ENCODE measurements at places on chromosomes 1 and 21.
A peak's percentile ranks its signal among the peaks of the same experiment; 100 is the strongest.

- DNase-seq, result no peak
These were observed 48.9 kb downstream of the KIAA1614 start for GRCh38 chr1:180961622-180962021.

DNA sequence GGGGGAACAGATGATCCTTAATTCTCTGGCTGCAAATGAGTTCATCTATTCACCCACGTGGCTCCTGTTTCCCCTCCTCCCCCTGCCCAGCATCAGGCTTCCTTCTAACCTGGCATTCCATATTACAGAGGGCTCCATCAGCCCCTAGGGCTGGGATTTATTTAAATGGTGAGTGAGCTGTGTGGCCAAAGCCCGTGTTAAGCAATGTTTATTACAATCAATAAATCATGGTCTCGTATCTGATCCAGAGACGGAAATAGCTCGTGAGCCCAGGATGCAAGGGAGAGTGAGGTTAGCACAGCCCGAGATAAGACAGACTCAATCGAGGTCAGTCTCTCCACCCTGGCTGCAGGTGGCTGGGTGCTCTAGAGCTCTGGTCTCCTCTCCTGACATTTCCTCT is 43.1 kb upstream of the IGSF21 start:
- DNase-seq, result no peak

DNA sequence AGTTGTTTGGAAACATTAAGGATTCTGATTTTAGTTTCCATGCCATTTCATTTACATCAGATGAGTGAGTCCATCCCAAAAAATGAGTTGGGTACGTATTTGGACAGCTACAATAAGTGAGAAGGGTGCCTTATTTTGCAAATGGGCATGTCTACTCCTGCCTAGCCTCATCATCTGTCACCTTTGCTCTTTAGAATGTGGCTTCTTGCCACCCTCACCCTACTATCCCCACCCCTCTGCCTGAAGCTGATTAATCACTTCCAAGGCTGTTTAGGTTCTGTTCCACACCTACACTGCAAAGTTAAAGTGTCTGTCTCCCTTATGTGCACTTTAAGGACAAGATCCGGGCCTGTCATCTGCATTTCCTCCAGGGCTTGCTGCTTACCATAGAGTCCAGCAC is 61.2 kb downstream of the ST6GALNAC5 start:
- no peak for DNase-seq

DNA sequence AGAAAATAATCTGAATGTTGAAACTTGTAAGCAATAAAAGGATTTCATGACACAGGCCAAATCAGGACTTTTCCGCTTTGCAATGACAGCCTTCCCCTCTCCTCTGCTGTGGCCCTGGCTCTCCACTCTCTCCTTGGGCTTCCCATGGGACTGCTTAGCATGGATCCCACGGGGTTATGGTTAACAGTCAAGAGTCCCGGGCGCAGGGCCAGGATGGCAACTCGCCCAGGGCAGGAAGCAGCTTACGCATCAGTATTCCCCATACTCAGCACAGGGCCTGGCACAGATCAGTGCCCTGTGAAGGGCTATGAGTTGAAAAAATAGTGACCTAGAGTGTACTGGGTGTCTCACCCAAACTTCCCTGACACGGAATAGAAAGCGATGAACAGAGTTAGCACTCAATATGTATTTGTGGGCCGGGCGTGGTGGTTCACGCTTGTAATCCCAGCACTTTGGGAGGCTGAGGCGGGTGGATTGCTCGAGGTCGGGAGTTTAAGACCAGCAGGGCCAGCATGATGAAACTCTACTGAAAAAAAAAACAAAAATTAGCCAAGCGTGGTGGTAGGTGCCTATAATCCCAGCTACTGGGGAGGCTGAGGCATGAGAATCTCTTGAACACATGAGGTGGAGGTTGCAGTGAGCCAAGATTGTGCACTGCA is 29.1 kb upstream of the GRHL3 start:
- no peak for DNase-seq

GRCh38 chr1:150186789-150187559 is 37.3 kb downstream of the PLEKHO1 start:
- peak; percentile 3 for DNase-seq

DNA sequence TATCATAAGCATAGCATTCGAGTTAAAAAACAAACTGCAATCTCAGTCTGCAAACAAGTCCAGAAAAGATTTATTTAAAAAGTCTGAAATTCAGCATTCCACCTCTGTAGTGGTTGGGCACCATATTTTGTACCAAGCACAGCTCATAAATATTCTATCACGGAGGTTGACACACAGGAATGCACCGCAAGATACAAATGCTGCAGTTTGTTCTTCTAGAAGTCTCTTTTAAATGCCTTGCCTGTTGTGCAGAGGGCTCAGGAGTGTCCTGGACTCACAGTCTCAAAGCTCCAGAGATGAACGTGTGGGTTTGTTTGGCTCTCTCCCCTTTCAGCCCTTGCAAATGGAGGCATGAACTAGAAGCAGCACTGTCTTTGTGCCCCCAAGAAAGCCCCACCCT is 212.4 kb upstream of the USP24 start:
- no peak for DNase-seq

- DNase-seq, result no peak
These were observed 16.3 kb downstream of the BATF3 start for GRCh38 chr1:212683357-212683722.

- DNase-seq, result no peak
These were observed 154.8 kb upstream of the GRIK3 start for GRCh38 chr1:37189111-37189510.
